Activated gamma-delta T cell (primary cell): ENCODE measurements at places on chromosomes 2 and 18.

DNA sequence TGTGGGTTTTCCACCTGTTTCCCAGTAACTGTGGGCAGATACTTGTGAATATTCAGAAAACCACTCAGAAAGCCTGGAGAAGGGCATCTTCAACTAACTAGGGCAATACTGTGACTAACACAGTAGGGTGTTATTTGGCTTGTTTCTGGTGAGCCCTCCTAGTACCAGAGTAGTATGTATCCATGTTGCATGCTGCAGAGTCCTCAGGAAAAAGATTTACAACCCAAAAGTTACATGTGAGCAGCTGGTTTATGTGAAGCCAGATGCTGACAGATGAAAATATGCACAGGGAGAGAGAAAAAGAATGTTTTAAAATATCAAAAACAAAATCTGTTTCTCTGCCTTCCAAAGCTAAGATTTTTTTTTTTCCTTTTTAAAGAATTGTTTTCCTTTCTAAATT, 333.2 kb upstream of the UBE2E3 start:
- DNase-seq, result no peak

DNA sequence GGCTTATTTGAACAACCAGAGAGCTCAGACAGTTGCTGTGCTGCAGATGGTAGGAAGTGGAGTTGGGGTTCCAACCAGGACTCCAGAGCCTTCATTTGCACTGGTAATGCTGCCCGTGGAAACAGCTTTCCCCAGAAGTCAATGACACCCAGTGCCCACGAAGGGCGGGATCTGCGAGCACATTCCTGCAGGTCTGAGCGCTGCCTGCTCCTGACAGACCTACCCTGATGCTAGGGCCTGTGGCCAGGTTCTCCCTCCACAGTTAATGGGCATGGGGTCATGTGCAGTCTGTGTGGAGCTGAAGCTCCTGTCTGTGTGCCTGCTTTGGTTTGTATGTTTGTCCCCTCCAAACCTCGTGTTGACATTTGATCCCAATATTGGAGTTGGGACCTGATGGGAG, 299.0 kb upstream of the HS6ST1 start:
- no peak for DNase-seq

- DNase-seq, result no peak
These were observed 20.6 kb downstream of the SMAD7 start for GRCh38 chr18:48929941-48930713.

GRCh38 chr2:8551622-8552074, 130.2 kb upstream of the ID2 start:
- DNase-seq, result no peak

DNA sequence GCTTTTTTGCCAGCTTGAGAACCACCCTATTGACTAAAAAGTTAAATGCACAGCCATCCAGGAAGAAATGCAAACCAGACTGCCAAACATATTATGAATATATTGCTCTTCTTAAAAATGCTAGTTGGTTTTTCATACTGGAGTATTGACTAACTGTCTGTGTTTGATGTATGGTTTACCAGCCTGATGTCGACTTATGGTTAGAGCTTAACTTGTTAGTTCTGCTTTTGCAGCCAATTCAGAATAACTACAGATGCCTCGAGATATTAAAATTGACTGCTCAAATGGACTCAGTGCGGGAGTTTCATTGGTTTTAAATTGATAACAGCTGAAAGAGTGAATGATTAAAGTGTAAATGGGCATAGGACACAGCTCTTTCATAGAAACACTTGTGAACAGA, 369.8 kb downstream of the ARHGAP15 start:
- DNase-seq, result no peak

GRCh38 chr2:158729873-158730620, 65.1 kb upstream of the DAPL1 start:
- no peak for DNase-seq
